ENCODE measurements at places on chromosomes 3 and 15.

- no peak for DNase-seq
These were observed 178.1 kb downstream of the POTEB3 start for GRCh38 chr15:21261965-21262850.

GRCh38 chr3:53936347-53936746 lies 44.7 kb upstream of the SELENOK start:
- no peak for DNase-seq

DNA sequence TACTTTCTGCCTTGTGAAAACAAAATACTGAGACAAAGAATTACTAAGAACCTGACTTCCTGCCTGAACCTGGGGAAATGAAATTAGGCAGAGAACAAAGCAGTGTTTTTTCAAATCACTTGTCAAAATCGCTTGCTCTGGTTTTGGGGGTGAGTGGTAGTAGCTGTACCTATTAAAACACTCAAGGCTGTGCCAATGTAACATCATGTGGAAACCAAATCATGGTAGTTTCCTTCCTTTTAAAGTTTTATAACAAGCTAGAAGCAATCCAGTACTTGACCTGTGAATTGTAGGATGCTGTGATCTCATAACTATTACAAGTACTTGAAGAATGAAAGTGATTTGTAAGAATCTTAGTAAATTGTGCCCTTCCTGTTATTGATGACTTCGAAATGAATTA lies 6.7 kb downstream of the CMTM8 start:
- DNase-seq: no peak

- DNase-seq: no peak
These were observed 286.7 kb downstream of the DOCK3 start for GRCh38 chr3:50961386-50961785.

GRCh38 chr3:119457246-119457645 lies 6.2 kb downstream of the TMEM39A start:
- no peak for DNase-seq

- DNase-seq: no peak
These were observed 231.3 kb downstream of the LPP start for GRCh38 chr3:188385295-188385694.

- no peak for DNase-seq
These were observed 883 bp downstream of the CFAP92 start for GRCh38 chr3:128992926-128993460.

DNA sequence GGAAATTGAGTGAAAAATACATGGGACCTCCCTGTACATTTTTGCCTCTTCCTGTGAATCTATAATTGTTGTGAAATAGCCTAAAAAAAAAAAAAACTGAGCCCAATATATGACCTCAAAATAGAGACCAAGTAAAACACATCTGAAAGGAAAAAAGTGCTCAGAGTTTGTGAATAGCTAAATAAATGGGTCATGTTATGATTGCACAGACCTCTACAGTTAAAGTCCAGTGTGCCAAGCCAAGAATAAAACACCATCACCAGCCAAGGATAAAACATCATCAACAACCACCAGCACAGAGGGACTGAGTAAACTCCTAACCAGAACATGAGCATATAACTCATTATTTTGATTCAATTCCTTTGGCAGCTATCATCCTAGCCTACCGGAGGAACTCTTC lies 115.6 kb upstream of the AGTR1 start:
- DNase-seq: no peak

GRCh38 chr3:188779281-188779980 lies 392.3 kb upstream of the TPRG1 start:
- no peak for DNase-seq

- DNase-seq: no peak
These were observed 91.9 kb downstream of the PEAK1 start for GRCh38 chr15:77327844-77328529.

DNA sequence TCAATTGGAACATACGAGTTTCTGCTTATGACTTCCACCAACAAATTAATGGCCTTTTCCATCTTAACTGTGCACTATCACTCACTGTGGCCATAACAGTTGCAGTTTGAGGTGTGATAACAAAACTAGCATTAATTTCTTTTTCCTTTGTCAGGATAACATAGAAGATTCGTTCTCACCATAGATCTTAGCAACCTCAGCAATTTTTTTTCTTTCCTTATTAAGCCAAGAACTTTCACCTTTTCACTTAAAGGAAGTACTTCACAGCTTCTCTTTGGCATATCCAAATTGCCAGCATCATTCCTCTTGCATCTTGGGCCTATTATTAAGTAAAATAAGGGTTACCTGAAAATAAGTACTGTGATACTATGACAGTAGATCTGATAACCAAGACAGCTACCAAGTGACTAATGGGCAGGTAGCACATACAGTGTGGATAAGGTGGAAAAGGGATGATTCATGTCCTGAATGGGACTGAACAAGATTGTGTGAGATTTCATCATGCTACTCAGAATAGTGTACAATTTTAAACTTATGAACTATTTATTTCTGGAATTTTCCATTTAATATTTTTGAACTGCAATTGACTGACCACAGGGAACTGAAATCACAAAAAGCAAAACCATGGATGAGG lies 46.6 kb downstream of the CEP70 start:
- no peak for DNase-seq

DNA sequence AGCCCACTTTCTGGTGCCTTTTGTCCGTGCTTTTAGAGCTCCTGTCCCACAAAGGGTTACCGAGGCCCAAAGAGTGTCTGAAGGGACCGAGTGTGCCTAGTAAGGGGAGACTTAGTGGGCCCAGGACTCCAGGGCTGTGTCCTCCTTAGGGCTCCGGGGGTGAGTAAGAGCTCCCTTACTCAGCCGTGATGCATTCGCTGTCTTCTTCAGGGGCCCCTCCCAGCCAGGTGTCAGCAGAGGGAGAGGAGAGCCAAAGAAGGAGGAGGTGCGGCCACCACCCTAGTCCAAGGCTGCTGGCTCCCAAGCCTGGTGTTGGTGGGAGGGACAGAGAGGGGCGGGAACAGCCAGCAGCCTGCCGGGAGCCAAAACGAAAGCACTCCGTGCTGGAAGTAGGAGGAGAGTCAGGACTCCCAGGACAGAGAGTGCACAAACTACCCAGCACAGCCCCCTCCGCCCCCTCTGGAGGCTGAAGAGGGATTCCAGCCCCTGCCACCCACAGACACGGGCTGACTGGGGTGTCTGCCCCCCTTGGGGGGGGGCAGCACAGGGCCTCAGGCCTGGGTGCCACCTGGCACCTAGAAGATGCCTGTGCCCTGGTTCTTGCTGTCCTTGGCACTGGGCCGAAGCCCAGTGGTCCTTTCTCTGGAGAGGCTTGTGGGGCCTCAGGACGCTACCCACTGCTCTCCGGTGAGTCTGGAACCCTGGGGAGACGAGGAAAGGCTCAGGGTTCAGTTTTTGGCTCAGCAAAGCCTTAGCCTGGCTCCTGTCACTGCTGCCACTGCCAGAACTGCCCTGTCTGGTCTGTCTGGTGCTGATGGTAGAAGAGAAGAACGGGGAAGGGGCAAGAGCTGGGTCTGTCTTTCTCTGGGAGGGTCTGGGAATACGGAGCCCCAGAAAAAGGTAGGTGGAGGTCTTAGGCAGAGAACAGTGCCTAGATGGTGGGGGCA lies at the start of gene IL17RC:
IL17RC (plus strand) TSS at position 365 of the 947 bp plus-strand sequence; CDS start at position 583, 218 bp downstream.
- no peak for DNase-seq

GRCh38 chr3:158789592-158789991 lies 12.3 kb upstream of the MFSD1 start:
- no peak for DNase-seq

DNA sequence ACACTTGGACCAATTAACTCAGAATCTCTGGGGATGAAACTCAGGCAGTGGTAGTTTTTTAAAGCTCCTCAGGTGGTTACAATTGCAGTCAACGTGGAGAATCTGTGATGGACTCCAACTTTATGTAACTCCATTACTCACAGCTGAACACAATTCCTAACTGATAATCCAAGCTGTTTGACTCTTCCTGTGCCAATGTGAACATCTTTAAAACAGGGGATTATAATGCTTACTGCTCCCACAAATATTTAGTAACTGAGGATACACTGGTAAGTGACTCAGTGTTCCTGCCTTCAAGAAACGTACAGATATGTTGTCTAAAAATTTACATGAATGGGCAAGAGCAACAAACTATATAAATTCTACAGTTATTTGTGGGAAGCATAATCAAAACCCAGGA lies 85.6 kb downstream of the OSBPL10 start:
- no peak for DNase-seq

- no peak for DNase-seq
These were observed 402.6 kb downstream of the CNTN6 start for GRCh38 chr3:1495466-1495865.

DNA sequence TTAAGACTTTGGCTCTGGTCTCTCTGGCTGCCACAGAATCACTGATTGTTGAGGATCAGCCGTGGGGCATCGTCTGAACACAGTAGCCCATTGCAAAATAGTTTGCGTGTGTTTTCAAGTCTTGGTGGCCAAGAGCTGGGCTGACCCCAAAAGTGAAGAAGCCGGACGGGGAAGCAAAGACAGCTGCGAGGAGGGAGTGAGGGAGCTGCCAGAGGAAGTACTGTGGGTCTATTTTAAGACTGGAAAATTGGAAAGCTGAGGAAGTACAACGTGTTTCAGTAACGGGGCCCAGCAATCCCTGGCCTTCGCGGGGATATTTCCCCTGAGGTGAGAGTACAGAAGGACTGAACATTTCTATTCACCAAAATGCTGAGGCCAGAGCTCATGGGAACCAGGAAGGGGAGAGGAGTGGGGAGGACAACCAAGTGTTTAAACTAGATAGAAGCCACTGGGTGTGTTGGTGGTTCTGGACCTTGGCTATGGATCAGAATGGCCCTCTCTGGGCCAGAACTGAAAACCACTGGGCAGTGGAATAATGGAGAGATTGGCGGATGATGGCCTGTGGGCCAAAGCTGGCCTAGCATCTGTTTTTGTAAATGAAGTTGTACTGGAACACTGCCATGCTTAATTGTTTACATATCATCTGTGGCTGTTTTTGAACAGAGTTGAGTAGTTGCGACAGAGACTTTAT lies 34.1 kb upstream of the LIMD1 start:
- no peak for DNase-seq

DNA sequence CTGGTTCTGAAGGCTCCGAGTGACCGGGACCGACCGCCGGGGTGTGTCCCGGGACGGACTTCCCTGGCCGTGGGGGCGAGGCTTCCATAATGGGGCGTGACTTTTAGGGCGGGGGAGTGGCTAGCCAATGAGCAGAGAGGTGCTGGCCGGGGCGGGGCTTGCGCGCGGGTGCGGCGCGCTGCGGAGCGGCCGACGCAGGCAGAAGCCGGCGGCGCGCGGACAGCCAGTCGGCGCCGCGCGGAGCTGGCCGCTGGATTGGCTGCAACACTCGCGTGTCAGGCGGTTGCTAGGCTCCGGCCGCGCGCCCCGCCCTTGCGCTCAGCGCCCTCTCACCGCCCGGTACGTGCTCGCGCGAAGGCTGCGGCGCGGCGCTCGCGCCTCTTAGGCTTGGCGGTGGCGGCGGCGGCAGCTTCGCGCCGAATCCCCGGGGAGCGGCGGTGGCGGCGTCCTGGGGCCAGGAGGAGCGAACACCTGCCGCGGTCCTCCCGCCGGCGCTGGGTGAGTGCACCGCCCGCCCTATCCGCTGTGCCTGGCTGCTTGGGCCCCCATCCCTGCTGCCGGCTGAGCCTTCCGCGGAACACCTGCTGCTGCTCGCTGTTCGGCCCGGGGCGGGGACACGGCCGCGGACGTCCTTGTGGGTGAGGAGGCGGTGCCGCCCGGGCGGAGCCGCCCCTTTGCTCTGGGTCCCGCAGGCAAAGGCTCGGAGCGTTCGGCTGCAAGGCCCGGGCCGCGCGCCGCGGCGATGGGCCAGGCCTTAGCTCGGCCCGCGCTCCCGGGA lies at the start of gene DAG1:
DAG1 (plus strand) TSS at position 332 of the 778 bp plus-strand sequence. CDS start 40,268 bp downstream, outside the sequence.
- peak; percentile 92 for DNase-seq

DNA sequence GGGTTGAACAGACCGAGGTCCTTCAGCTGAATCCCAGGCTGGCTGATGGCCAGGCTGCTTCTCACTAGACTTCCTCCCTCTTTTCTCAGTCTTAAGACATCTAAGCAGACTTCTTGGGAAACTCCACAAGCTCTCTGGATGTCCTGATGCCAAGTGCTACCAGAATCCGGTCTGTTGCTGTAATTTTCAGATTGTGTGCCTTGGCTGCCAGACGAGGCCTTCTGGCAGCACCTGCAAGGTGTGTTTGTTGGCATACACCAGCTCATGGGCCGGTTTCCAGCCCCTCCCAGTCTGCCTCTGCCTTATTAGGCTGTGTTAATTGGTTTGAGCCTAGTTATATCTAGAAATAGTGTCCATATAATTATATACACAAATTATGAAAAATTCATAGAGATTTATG lies 120.6 kb downstream of the TNIK start:
- no peak for DNase-seq

DNA sequence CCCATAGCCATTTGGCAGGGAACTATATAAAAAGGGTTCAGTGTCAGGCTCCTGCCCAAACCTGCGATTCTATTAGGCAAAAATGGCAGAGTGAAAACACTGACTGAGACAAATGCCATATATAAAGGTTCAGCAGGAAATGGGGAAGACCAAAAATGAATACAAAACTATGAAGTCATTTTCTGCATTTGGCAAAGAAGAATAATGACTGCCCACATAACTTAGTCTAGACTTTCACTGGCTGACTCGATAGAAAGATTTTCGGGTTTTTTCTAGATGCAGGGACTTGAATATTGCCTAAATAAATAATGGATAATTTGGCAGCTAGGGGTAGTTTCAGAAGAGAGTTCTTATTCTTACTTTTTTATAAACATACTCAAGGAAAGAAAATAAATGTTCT lies 178.0 kb downstream of the TPRG1 start:
- DNase-seq: no peak

GRCh38 chr3:183485093-183485492 lies 56.7 kb upstream of the MCF2L2 start:
- DNase-seq: no peak

- no peak for DNase-seq
These were observed 28.9 kb upstream of the LPP start for GRCh38 chr3:188125076-188125475.

- DNase-seq: no peak
These were observed 32.0 kb downstream of the IQSEC1 start for GRCh38 chr3:13041113-13041776.

- no peak for DNase-seq
These were observed 281.3 kb upstream of the TTC14 start for GRCh38 chr3:180320631-180321030.

- DNase-seq: no peak
These were observed 13.6 kb downstream of the GRM2 start for GRCh38 chr3:51720292-51721061.

DNA sequence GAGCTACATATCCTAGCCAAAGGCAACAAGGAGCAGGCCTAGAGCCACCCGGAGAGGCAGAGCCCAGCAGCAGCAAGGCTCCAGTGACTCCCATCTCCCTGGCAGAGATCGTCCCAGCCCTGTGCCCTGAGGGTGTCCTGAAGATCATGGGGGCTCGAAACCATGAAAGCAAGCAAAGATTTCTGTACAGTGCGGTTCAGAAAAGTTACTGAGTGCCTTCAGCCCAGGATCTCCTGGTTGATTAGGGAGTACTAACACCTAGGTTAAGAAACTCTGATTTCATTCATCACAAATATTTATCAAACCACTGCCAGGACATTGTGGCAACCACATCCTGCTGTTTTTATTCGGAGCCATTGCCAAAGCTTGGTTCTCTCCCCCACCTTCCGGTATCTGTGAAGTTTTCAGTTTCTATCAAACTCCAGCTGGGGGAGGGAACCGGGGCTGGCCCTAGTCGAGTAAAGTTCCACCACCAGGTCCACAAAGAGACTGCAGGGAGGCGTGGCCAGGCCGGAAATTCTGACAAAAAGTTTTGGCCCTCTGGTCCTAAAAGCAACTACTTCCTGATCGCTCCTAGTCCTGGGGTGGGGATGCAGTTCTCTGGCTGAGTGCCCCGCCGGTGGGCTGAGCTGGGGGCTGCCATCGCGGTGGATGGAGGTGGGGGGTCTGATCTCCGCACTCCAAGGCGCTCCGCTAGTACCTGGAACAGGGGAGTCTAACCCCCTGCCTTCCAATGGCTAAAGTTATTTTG lies 1.2 kb downstream of the RAB43 start:
- DNase-seq: peak; percentile 86

Measured in T-helper 1 cell (primary cell).